Aorta (tissue), 5 donors: ENCODE measurements at places on chromosomes 12 and 14.

- DNase-seq: no peak
- no peak overlapping the region for H3K4me3 ChIP-seq
- H3K36me3 ChIP-seq: no peaks in the 10 kb centered on the region
- no peaks in the 10 kb centered on the region for H3K4me1 ChIP-seq
Observed at GRCh38 chr12:118064608-118065007, 3.6 kb upstream of the WSB2 start.

GRCh38 chr14:85122690-85123089 lies 407.3 kb upstream of the FLRT2 start:
- H3K4me1 ChIP-seq: no peaks in the 10 kb centered on the region
- no peaks in the 10 kb centered on the region for H3K36me3 ChIP-seq
- H3K27ac ChIP-seq: no peak overlapping the region
- no peaks in the 10 kb centered on the region for H3K27me3 ChIP-seq

DNA sequence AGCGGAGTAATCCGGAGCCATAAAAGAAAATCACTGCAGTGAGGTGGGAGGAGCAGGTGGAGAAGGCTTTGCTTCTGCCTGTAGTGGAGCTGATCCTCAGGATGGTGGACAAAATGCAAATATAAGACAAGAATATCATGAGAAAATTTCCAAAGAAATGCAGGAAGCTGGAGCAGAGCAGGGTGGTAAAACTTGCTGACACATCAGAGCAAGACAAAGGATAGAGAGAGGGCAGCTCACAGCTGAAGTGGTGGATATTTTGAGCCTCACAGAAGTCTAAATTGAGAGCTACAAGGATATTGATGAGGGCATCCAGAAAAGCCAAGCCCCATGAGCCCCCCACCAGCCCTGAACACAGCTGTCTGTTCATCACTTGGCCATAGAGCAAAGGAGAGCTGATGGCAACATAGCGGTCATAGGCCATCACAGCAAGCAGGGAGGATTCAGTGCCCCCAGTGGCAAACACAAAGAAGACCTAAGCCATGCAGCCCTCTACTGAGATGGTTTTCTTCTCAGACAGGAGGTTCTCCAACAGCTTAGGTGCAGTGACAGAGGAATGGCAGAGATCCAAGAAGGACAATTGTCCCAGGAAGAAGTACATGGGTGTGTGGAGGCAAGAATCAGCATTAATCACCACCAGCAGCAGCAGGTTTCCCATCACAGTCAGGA lies 30.0 kb upstream of the ANP32D start:
- H3K36me3 ChIP-seq: no peaks in the 10 kb centered on the region
- no peak for DNase-seq
- H3K27ac ChIP-seq: no peak overlapping the region
- H3K4me3 ChIP-seq: no peak overlapping the region
- no peaks in the 10 kb centered on the region for H3K4me1 ChIP-seq
- no peaks in the 10 kb centered on the region for H3K27me3 ChIP-seq

DNA sequence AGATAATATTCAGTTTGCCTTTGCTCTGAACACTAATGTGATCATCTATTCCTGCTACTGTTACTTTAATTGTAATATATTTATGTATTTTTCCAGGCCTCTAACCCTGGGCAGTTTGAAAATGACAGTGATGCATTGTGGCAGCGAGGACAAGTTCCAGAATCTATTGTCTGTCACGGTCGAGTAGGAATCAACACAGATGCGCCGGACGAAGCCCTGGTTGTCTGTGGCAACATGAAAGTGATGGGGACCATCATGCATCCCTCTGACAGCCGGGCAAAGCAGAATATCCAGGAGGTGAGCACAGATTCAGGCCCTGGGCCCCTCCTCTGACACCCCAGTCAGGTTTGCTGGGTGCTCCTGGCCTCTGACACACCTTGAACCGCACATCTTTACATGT lies 78.5 kb downstream of the MYRFL start:
- no peak overlapping the region for H3K27ac ChIP-seq
- H3K4me1 ChIP-seq: no peaks in the 10 kb centered on the region
- no peaks in the 10 kb centered on the region for H3K36me3 ChIP-seq
- no peaks in the 10 kb centered on the region for H3K27me3 ChIP-seq
- DNase-seq: no peak

DNA sequence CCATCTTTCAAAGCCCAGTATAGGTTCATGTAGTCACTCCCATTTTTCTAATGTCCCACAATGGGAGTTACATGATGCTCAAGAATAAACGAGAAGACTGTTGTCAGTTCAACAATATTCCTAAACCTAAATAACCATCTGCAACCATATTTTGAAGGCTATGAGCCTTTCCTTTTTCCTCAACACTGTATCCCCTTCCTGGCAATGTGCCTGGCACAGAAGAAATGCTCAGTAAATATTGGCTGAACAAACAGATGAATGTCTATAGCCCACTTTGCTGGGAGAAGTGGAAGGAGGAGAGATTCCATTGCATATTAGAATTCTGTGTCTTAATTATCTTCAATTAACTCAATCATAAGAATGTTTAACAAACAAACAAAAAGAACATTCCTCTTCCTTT lies 6.1 kb downstream of the ARMH4 start:
- H3K4me1 ChIP-seq: no peaks in the 10 kb centered on the region
- no peaks in the 10 kb centered on the region for H3K27me3 ChIP-seq
- no peak overlapping the region for H3K27ac ChIP-seq
- no peak for DNase-seq
- H3K4me3 ChIP-seq: no peak overlapping the region
- no peaks in the 10 kb centered on the region for H3K36me3 ChIP-seq
